ENCODE measurements at places on chromosomes 7 and 10.

DNA sequence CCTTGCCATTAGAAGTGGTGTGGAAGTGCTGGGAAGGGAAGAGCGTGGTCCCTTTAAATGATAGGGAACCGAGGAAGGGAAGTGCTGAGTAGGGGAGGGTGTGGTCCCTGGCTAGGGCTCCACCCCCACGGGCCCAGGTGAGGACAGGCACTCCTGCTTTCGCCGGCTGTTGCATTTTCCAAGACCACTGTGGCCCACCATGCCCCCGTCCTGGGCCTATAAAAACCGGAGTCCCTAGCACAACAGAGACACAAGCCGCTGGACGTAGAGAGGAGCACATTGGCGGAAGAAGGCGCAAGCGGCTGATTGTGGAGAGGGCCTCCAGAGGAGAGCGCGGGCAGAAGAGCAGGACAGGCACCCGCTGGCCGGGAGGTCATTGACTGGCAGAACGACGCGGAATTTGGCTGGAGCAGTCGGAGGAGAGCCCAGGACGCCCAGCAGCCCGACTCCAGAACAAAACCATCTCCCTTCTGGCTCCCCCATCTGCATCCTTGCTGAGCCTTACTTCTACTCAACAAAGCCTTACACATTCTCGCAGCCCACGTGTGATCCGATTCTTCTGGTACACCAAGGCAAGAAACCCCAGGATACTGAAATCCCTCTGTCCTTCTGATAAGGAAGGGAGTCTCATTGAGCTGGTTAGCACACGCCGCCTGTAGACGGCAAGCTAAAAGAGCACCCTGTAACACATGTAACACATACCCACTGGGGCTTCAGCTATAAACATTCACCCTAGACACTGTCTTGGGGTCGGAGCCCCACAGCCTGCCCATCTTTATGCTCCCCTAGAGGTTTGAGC is 146.2 kb upstream of the LYZL1 start:
- DNase-seq: peak; percentile 5

DNA sequence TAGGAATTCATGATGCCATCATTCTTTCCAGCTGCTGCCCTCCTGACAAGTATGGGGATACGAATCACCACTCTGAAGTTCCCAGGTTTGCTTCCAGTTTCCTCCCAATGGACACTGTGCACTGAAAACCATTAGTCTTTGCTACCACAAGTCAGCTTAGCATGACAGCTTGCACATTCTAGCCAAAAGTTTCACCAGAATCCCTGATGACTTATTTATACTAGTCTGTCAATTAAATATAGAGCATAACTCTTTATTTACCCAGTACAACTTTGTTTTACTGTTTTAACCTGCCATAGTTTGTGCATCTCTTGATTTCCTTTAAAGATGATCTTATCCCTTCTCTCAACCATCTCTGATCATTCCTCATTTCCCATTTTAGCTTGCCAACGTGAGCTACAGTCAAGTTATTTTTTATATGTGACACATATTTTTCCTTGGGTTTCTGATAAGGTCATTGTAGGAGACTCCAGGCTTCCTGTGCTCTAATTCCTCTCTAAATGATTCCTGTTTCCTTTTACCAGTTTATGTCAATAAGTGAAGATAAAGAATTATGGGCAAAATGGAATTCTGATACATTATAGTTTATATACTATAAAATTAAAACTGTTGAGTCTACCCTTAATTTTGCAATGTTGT is 167.5 kb upstream of the MEOX2 start:
- no peak for DNase-seq

DNA sequence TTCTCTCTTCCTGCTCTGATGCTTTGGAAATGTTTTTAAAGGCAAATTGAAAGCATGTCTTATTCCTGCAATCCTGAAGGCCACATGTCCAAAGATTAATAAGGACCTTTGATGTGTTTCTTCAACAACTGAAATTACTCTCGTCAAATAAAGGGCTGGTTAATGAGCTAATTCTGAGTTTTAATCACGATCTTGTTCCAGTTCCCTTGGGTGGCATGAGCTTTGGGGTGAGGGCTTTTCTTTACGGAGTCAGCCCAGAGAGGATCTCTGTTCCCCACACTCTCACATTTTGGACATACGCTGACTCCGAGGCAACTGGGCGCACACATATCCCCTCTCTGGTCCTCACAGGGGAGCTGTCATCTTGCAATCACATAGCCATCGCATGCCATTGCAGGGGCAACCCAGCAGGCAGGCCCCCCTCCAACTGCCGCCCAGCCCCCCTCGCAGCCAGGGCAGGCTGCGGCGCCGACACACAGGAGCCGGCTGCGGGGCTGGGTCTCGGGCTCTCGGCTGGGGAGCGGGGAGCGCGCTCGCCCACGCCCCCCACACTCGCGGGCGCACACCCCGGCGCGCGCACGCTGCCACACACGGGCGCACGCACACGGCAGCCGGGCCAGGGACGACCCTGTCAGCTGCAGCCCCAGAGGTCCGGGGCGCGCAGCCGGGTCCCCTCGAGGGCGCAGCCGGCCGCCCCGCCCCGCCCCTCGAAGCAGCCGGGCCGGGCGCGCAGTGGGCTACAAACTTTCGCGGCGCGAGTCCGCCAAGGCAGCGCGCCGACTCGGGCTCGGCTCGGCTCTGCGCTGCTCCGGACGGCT is at the start of gene GDF10:
TSS of gene GDF10 (plus strand) at position 587 of the 818 bp plus-strand sequence. CDS start 455 bp downstream, outside the sequence.
- DNase-seq: no peak

- no peak for DNase-seq
Observed at GRCh38 chr7:94088560-94088959, 84.4 kb upstream of the BET1 start.

- DNase-seq: no peak
Observed at GRCh38 chr10:119424258-119424975, 118.1 kb downstream of the RGS10 start.

DNA sequence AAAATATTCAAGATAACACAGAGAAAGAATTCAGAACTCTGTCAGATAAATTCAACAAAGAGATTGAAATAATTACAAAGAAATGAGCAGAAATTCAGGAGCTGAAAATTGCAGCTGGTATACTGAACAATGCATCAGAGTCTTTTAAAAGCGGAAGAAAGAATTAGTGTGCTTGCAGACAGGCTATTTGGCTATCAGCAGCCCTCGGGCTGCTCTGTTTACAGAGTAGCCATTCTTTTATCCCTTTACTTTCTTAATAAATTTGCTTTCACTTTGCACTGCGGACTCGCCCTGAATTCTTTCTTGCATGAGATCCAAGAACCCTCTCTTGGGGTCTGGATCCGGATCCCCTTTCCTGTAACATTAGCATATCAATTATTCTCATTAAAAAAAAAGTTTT is 1040.0 kb downstream of the SORCS3 start:
- DNase-seq: no peak

DNA sequence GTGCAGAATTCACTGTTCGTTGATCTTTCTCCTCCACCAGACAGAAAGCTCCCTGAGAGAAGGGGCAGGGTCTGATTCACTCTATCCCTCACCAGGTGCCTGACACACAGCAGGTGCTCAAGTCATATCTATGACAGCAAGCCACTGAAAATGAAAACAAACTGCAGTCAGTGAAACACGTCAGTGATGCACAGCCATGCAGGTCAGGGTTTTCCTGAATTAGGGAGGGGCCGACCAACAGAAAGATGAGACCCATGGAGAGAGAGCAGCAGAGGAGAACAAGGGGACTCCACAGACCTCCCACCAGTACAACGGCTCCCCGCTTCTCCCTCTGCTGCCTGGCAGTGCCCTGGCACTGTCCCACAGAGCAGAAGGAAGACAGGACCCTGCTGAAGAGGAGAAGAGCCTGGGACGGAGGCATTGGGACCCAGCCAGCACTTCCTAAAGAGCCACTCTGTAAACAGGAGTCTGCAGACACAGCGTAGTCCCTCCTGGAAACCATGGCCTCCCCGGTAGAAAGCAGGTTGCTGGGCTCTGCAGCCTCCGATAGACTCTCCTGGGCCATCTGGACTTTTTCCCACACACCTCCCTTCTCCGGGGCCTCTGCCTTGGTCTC is 50.3 kb downstream of the FAM53B start:
- peak; percentile 23 for DNase-seq

DNA sequence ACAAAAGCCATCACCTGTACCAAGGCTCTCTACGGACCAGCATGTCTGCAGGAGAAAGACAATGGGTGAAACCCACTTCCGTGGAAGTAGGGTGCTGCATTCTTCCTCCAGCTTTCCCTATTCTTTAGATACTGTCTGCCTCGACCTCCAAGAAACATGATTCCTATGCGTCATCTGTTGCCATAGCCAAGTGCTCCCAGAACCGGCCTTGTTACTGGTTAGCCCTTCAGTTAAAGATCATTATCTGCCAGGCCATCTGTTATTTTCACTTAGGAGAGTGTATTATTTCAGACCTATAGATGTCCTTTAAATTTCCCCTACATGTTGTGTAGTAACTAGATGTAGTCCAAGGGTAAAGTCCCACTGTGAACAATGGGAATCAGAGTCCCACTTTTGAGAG is 89.0 kb upstream of the KIAA1217 start:
- no peak for DNase-seq

DNA sequence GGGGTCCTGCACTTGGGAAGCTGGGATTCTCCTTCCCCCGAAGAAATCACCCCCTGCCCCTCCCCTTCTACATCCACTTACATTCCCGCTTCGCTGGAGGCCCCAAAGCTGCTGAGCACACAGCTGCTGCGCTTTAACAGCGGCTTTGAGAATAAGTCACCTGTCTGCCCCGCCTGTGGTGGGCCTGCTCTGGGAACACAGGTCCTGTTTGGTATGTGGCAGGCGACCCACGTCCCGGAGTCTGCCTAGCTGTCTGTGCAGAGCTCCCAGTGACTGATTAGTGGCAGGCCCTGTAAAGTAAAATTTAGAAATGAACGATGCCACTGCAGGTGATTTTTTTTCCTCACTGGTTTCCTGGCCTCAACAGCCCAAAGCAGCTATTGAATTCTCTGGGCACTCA is 47.0 kb downstream of the CDH23 start:
- DNase-seq: no peak

DNA sequence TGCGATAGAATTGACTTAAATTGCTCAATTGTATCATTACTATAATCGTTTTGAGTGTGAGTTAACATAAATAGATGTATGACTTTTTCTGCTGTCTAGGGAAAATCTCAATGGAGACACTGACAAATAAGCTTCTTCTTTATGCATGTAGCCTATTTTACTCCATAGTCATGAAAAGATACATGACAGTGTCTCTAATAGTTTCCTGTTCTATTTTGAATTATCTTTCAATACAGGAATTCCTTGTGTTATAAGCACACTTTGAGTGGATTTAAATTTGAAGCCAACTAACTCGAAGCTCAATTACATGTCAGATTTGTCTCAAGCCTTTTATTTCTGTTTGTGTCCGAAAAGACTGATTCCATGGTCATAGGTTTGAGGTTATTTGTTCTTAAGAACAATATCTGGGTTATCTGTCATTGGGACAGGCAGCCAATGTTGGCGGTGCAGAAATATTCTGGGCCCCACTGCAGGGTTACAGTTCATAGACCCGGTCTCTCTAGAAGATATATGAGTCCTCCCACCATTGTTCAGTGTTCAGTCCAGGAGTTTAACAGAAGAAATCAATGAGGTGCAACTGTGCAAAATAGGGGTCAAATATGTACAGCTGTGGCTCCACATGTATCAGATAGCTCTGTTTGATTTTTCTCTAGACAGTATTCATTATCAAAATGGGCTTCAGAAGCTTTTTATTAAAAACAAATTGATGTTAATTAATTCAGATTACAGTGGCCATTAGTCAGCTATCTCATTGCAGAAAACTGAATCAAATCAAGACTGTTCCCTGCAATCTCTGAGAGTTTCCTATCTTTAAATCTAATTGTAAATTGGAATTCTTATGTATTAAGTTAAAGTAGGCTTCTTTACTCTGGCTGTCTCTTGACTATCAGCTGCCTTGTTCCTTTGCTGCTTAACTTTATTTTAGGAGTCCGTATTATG is 1238.8 kb downstream of the NXPH1 start:
- DNase-seq: no peak

GRCh38 chr7:106914018-106914607 is 49.0 kb downstream of the PIK3CG start:
- no peak for DNase-seq

- DNase-seq: no peak
Observed at GRCh38 chr7:22577470-22578001, 77.5 kb upstream of the STEAP1B start.

DNA sequence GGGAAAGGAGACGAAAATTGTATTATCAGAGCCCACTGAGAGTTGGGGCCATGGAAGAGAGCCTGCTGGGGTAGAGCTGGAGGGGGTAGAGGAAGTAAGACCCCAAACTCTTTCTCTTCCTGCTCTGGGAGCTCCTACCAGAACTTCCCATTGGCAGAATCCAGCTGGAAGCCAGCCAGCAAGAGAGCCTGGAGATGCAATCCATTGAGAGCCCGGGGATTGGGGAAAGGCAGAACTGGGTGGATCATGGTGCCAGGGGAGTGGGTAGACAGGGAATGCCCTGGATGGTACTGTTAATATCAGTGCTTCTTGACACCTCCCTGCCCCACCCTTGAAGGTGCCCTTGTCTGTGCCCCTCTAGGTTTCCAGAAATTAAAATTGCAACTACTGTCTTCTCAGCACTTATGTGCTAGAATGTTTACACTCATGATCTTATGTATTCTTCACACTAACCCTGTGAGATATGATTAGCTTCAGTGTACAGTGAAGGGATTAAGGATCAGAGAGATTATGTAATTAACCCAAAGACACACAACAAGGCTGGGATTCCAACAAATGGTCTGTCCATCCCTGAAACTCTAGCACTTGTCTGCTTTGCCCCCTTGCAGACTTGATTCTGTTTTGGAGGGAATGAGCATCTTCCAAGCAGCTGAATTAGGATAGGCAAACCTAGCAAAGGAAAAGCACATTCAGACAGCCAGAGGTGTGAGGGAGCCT is 154.1 kb downstream of the C10orf105 start:
- no peak for DNase-seq

- DNase-seq: no peak
Observed at GRCh38 chr7:101859411-101860106, 42.1 kb downstream of the CUX1 start.

DNA sequence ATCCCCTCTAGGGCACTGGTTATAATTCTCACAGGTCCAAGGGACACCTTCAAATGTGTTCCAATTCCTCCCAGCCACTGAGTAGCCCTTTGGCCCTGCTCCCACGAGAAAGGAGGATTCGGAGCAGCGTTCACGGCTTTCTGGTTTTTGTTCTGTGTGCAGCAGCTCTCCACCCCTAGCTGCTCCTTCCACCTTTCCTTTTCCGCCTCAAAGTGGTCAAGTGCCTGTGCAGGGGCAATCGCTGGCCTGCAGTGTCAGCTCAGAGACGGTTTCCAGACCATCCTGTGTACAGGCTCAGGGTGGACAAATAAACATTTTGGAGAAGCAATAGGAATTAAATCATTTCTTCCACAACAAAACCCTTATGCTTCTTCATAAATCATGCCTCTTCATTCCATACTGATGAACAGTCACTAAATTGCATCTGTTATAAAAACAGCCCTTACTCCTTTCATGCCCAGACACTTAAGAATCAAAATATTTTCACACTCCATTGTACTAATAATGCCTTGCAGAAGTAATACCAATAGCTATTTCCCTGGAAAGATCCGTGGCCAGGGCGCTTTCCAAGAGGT is 1.1 kb downstream of the KIAA1549 start:
- no peak for DNase-seq
